Aorta (tissue), 5 donors: ENCODE measurements at places on chromosomes 2 and 18. TPM values are rescaled to one million over a fixed set of nuclear protein-coding genes. Genes with fewer than 3 reads are reported as not detected.

DNA sequence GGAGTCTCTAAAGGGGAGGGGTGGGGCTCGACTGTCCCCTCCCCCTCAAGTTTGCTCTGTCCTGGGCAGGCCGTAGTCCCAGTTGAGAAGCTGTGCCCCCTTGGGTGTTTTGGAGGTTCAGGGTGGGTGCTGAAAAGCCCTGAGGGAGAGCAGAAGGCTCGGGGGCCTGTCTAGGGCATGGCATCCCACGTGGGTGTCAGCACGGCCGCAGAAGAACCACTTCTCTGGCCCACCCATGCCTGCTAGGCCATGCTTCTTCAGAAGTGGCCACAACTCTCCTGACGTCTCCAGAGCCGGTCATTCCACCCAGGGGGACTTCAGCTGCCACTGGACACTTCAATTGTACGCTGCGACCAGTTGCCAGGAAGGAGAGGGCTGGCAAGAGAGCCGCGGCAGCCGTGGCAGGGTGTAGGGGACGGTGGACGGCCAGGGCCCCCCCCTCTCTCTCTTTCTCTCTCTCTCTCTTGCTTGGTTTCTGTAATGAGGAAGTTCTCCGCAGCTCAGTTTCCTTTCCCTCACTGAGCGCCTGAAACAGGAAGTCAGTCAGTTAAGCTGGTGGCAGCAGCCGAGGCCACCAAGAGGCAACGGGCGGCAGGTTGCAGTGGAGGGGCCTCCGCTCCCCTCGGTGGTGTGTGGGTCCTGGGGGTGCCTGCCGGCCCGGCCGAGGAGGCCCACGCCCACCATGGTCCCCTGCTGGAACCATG is at the start of gene INPP5D:
Gene INPP5D, plus strand, starts transcription at position 546 of the 704 bp plus-strand sequence. Its CDS starts 137 bp downstream, at position 683.
- peak; percentile 77 for DNase-seq

GRCh38 chr18:56962322-56962721 is 184.6 kb upstream of the BOD1L2 start:
- no peak for DNase-seq

DNA sequence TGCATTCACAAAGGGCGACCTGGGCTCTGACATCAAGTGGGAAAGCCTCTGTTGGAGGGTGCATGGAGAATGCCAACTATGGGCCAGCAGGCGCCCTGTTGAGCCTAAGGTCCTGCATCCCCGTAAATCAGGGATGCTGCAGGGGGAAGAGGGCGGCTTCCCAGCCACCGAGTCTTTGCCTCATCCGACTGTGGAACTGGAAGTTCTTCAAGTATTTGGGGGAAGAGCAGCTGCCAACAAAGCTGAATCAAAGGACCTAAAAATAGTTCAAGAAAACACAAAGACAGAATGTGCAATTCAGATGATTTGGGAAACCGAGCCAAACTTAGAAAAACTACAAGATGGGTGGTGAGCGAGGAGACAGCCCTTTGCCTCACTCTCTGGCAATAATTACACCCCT is 281.1 kb upstream of the MGAT5 start:
- no peak for DNase-seq

DNA sequence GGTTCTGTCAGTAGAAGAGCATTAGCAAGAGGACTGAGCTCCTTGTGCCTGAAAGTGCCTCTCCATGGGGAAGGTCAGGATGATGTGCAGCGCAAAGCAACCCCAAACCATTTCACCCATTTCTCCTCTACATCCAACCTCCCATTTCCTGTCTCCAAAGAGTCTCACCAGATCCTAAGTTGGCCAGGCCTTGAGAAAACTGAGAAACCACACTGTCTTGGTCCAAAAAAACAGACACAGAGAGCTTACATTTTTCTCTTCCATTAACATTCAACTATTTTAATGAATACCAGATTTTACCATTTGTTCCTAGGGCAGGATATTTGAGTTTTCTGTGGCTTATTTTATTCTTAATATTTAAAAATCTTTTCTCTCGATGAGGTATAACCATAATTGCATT is 195.0 kb downstream of the EPHA4 start:
- DNase-seq = no peak

DNA sequence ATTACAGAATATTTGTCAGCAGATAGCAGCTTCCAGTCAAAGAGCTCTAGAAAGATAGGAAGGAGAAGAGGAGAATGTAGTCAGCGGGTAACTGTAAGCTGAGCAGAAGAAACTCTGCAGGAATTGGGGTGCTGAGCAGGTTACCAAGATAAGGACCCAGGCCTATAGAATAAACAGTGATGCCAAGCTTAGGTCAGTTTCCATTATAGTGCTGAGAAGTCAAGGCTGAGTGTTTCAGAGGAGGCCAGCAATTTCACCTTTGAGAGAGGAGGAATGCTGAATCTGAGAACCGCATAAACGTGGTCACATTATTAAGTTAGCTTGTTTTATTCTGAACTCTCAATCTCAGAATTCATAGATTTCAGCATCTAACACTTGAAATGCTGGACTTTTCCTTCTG is 13.9 kb downstream of the NAB1 start:
- DNase-seq = no peak

DNA sequence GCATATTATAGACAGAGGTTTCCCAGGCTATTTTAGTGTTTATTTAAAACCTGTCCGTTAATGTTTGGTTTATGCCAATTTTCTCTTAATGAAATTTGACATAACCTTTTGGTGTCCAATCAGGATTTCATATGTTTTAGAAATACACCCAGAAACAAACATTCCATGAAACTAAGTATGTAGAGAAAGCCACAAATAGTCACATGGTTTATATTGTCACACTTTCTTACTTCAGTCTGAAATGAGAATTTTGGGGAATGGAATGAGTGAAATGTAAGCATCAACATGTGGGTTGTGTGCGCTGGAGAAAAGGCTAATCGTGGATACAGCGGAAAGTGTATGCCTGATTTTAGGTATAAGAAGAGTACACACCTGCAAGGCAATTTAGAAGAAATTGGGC is 277.0 kb upstream of the RAB12 start:
- no peak for DNase-seq

DNA sequence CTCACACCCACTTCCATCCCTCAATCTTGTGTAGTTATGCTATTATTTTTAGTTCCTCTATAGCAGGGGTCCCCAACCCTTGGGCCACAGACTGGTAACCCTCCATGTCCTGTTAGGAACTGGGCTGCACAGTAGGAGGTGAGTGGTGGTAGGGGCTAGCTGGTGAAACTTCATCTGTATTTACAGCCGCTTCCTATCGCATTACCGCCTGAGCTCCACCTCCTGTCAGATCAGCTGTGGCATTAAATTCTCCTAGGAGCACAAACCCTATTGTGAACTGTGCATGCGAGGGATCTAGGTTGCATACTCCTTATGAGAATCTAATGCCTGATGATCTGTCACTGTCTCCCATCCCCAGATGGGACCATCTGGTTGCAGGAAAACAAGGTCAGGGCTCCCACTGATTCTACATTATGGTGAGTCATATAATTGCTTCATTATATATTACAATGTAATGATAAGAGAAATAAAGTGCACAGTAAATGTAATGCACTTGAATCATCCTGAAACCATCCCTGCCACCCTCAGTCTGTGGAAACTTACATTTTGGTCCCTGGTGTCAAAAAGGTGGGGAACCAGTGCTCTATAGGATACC is 1.6 kb upstream of the RAB11FIP5 start:
- no peak for DNase-seq

- peak; percentile 84 for DNase-seq
These were observed 77.5 kb downstream of the OSBPL6 start for GRCh38 chr2:178271629-178272333.

GRCh38 chr18:25736516-25736915 is 353.9 kb downstream of the SS18 start:
- no peak for DNase-seq

GRCh38 chr2:232721261-232721660 is 24.1 kb downstream of the GIGYF2 start:
- DNase-seq = no peak

- DNase-seq = no peak
These were observed 84.5 kb downstream of the HIBCH start for GRCh38 chr2:190235101-190235500.

DNA sequence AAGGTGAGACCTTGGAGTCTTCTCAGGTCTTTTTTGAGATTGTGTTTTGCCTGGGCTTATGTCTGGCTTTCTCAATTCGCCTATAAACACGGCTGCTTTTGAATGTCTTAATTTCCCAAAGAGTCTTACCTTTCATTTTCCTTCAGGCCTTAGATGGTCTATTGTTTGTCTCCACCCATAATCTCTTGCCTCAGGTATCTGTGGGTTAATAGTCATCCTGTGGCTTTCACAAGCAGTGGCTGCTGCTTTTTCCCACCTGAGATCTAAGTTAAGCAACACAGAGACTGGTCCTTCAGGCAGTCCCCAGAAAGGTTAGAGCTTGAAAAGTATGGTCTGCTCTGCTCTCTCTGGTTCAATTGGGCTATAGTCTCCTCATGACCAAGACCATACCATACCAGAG is 275.3 kb downstream of the INSIG2 start:
- DNase-seq = no peak

DNA sequence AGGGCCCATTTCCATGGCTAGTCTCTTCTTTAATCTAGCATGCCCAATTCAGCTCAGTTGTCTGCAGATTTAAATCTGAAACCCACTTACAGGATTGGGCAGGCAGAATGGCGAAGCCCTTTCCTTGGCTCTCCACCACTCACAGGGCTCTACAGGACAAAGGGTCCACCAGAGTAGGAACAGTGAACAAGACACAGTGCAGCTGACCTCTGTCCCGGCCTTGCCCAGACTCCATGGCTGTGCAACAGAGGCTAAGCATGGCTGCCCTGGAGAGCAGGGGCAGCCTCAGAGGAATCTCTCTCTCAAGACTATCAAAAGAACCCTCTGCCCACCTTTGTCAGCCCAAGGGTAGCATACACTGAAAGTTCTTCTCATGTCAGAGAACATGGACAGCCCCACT is 9.7 kb upstream of the ATP6V1B1 start:
- no peak for DNase-seq

DNA sequence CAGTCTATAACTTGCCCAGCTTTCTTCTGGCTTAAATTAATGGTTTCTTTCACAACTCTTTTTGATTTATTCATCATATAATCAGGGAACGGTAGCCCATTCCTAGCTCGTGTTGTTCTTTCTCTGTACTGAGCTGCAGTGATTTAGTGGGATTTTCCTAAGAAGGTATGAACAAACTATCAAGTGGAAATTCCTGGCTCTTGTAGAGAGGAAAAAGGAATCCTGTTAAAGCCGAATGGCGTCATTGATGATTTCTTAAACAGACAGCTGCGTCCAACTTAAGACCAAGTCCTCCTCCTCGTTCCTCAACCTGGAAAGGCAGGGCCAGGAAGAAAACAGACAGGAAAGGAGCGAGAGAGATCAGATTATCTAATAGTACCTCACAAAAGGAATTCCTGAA is 69.2 kb upstream of the CABLES1 start:
- no peak for DNase-seq

GRCh38 chr2:8247905-8248622 is 433.8 kb upstream of the ID2 start:
- DNase-seq = no peak

DNA sequence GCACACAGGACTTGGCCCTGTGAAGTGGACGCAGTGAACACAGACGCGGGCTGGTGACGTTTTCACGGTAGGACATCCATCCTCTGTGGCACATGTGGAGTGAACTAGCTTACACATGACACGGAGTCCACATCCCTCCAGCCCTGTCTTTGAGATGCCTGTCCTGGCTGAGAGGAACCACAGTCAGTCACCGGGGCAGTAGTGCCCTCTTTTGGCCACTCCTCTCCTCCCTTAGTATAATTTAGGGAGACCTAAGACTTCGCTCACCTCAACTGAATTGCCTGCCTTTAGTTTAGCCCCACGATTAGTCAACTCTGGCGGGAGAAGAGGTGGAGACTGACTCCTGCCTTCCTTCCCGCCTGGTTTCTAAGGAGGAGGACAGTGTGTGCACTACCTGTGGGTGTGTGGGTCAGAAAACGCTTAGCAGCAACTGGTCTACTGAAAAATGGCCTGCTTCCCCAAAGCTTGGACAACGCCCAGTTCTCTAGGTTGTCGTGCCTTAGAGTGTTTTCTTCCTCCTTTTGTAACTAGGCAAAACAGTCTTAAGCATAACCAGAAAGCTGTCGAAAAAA is 70.6 kb downstream of the MBP start:
- DNase-seq = peak; percentile 73

DNA sequence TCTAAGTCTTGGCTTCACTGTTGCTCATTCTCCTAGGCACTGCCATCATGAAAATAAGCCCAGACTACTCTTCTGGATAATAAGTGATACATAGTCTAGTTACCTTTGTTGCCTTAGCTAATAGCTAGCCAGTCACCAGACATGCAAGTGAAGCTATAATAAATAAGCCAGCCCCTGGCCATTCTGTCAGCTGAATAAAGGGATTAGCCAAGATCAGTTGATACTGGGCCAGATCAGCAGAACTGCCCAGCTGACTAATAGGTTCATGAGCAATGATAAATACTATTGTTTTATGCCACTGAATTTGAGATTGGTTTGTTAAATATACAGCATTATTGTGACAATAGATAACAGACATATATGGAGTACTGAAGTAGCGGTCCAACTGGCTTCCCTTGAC is 8.0 kb upstream of the C2orf69 start:
- DNase-seq = no peak

DNA sequence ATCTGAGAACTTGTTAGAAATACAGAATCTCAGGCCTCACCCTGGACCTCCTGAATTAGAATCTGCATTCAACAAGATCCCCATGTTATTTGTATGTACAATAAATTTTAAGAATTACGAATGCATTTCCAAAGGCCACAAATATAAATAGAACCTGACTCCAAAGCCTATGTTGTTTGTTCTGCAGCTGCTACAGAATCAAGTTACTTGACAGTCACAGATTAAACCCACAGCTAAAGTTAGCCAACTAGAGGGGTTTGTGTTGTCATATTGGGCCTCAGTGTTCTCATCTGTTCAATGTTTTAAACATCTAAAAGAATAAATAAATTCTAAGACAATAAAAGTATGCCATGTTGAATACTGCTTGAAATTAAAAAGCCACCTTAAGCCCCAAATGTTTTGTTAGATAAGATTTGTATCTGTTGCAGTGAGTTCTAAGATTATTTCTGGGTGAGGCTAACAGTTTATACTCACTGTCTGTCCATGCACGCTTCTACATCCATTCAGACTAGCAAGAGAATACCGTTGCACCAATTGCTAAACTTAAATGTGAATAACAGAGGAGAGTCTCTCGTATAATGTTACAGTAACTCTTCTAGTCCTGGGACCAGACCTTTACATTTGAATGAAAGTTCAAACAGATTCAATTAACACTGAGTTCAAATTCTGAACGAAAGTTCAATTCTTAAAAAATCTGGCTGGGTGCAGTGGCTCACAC is 200.4 kb downstream of the MEMO1 start:
- no peak for DNase-seq

Gene LRP2
- total RNA-seq = not detected

Gene MARCHF4
- 0.13 TPM for total RNA-seq

Gene CYS1
- 13.9 TPM for total RNA-seq

Gene CRACDL
- 7.5 TPM for total RNA-seq

Gene TIA1
- total RNA-seq = 150 TPM

Gene ARHGEF33
- 3.7 TPM for total RNA-seq

Gene STPG4
- total RNA-seq = 0.75 TPM

Gene UCN
- total RNA-seq = 1.2 TPM

Gene MYO5B
- total RNA-seq = 4.5 TPM

Gene PLEK
- 32.9 TPM for total RNA-seq
